CD8-positive, alpha-beta memory T cell (primary cell): ENCODE measurements at places on chromosomes 6 and 20.

DNA sequence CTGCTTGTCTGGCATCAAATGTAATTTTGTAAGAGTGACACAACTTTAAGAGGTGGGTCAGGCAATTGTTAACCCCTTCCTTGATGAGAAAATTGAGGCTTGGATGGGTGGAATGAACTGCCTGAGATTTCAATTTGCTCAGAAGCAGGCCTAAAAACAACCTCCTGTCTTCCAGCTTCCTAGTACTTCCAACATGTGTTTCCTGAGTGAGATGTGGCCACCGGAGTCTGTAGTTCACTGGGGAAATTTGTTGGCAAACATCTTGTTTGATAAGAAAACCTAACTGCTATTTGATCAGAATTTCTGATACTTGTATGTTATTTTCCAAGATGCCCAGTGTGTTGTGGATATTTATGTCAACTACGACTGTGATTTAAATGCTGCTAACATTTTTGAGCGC lies 51.3 kb downstream of the ARFGEF2 start:
- no peak for DNase-seq

GRCh38 chr6:81962198-81962597 lies 209.7 kb upstream of the TENT5A start:
- no peak for DNase-seq

- DNase-seq: no peak
Measured at GRCh38 chr20:3380228-3381070, 27.0 kb downstream of the DNAAF9 start.

GRCh38 chr20:16271450-16271849 lies 301.8 kb downstream of the KIF16B start:
- no peak for DNase-seq

GRCh38 chr20:63006540-63007359 lies at the start of gene BHLHE23:
Gene BHLHE23 (minus strand): TSS chr20:63006964. CDS start chr20:63006774, 190 bp downstream.
- no peak for DNase-seq

DNA sequence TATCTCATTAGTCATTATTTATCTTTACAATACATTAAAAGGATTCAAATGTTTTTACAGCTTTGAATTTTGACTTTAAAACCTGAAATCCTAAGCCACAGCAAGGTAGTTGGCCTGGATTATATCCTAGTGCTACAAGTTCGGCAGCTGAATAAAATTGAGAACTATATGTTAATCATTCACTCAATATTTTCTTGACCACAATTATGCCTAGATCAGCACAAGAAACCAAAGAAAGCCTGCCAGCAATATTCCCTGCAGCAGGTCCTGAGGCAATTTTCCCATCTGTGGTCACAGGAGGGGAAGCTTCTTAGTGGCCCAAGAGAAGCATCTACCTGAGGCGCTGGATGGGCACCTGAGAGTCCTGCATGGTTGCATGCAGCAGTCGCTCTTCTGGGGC lies 183.5 kb downstream of the GMDS start:
- no peak for DNase-seq

DNA sequence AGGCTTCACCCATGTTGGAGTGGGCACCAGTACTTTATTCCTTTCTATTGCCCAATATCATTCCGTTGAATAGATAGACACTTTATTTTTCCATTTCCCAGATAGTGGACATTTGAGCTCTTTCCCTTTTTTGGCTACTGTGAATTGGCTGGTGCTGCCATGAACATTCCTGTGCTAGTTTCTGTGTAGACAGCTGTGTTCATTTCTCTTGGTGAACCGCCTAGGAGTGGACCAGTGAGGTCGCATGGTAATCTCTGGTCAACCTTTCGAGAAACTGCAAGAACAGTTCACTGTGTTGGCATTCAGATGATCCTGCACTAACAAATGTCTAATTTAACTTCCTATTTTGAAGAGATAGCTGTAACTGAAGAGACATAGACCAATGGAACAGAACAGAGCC lies 58.6 kb downstream of the RAMACL start:
- no peak for DNase-seq

- peak; percentile 10 for DNase-seq
Measured at GRCh38 chr6:15628499-15629131, 34.2 kb downstream of the DTNBP1 start.

GRCh38 chr6:3209114-3210023 lies 18.1 kb downstream of the TUBB2B start:
- no peak for DNase-seq

GRCh38 chr6:141531040-141531439 lies 601.7 kb upstream of the GJE1 start:
- no peak for DNase-seq

DNA sequence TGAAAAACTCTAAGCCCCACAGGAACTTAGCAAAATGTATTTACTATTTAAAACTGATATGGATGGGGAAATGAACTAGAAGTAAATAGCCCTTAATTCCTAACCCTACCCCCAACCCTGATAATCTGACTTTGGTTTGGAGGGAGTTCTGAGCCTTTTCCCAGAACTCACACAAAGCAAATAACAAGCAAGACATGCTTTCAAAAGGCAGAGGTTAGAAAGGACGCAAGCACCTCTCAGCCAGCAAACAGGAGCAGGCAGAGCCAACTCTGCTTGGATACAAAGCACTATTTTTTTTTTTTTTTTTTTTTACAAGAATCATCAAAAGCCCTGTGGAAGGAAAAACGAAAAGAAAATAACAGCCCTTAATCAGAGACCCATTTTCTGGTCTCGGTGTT lies 58.7 kb downstream of the SLC22A23 start:
- no peak for DNase-seq

DNA sequence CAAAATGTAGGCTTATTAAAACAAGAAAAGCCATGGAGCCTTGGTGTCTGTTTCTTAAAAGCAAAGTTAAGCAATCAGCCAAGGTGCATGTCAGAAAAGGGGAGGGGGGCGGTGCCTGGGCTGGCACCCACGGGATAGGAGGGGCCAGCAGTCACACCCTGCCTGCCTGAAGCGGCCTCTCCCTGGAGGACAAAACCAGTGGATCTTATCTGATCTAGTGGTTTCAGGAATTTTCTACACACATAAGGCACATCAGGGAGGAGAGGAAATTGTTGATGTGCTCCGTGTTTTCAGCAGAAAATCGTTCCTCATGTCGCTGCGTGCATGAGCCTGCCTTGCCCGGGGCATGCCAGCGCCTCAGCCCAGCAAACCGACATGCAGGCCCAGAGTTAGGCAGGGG lies 276.4 kb downstream of the TAF4 start:
- DNase-seq: no peak

- no peak for DNase-seq
Measured at GRCh38 chr6:136464148-136464547, 86.1 kb downstream of the MAP7 start.

GRCh38 chr6:108463784-108464183 lies 96.9 kb upstream of the FOXO3 start:
- no peak for DNase-seq

DNA sequence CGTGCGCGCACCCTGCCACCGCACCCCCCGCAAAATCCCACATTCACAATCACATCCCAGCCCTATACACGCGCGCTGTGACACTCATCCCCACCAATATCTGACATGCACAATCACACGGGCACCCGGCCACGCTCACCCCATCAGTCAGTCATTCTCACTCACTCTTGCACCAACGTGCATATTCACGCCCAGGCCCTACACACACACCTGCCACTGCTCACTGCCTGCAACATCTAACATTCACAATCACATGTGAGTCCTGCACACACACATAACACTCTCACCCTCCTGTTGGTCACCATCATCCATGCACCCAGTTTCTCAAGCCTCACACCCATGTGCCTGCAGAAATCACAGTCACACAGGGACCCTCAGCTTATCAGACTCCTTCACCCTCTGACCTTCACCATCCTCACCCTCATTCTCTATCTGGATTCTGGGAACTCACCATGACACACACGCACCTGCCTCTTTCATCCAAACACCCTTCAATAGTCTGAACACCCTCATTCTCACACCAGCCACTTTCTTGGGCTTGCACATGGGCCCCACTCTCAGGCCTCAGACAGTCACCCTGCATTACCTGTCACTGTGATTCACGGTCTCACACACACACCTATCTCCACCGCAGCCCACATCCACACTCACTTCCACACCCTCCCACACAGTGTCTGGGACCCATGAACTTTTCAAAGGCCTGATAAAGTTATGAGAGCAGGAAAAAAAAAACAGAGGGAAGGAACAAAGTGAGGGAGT lies 748 bp upstream of the ATP9A start:
- no peak for DNase-seq

GRCh38 chr20:2865630-2866029 lies 7.7 kb upstream of the PTPRA start:
- DNase-seq: peak; percentile 61

DNA sequence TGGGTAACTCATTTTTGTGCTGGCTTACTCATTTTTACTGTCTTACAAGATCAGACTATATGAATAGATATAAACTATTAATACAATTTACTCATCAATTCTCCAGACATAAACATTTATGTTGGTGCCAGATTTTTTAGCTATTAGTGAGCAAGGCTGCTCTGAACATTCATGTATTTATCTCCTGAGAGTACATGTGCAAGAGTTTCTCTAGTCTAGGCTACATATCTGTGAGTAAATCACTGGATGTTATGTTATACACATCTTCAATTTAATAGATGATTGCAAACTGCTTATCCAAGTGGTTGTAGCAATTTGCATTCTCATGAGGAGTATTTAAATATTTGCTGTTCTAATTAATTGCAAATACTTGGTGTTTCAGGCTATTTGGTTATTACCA lies 687.1 kb downstream of the PTPRT start:
- DNase-seq: no peak

DNA sequence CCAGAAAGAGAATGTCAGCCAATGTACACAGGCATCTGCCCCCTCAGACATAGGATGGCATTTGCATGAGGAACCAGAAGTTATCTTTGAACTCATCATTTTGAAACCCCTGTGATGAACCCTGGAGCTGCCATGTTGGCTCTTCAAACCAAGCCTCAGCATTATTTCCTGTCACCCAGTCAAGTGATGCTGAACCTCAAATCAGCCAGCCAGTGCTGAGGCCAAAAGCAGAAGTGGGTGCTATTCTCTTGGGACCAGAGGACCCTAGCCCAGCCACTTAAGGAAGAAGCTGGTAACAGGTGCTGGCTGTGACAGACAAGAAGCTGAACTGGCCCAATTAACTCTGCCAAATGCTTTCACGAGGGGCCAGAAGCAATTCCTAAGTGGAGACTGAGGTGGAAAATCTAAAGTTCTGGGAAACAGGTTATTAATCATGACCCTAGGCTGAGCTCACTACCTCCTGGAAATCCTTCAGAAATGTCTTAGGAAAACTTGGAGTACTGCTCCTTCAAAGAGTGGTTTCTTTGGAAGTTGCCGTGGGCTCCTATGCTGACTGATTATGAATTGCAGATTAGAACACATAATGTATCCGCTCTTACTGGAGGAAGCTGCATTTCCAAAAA lies 4.0 kb downstream of the PKIG start:
- no peak for DNase-seq
